Breast epithelium (tissue), 4 donors: ENCODE measurements at places on chromosomes 5 and 9.
A peak's percentile ranks its signal among the peaks of the same experiment; 100 is the strongest.

- DNase-seq, result no peak
Measured at GRCh38 chr5:97229196-97229595, 46.1 kb upstream of the RIOK2 start.

- DNase-seq, result peak; percentile 39
Measured at GRCh38 chr5:1526190-1526631, 2.5 kb upstream of the LPCAT1 start.

GRCh38 chr5:131363811-131364506 is 100.1 kb downstream of the CDC42SE2 start:
- no peak for DNase-seq

DNA sequence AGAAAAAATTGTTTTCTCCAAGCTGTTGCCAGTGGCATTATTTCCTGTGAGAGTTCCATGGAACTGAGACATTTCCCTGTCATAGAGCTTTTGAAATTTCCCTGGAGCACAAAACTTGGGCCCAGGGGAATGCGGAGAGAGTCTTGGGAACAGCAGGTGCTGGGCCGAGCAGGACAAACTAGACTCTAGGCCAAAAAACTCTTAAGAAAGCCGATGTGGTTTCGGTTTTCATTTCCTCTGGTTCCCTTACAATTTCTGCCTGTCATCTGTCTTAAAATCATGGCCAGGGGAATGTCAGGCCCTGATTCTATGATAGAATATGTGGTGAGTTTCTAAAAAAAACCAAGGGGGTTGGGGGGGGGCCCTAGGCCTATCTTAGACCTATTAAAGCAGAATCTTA is 4.6 kb downstream of the SLC35A4 start:
- no peak for DNase-seq

- no peak for DNase-seq
Measured at GRCh38 chr5:60636001-60636400, 64.0 kb downstream of the DEPDC1B start.

DNA sequence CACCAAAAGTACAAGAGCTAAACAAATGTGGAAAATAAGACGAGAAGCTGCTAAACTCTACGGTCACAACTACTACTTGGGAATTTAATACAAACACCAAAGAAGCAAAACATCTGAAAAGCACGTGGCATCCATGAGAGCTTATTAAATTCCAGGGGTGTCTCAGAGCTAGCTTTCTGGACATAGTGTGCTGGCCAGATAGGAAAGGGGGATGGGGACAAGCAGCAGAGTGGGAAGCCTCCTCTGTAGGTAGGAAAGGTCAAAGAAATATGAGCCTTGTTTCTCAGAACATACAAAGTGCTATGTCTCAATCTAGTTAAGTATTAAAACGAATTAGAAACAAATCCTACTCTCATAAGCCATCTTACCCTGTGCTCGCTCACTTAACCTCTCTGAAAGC is 51.3 kb upstream of the GOLPH3 start:
- DNase-seq, result no peak

- no peak for DNase-seq
Measured at GRCh38 chr9:125172031-125172755, 17.4 kb downstream of the PPP6C start.

- no peak for DNase-seq
Measured at GRCh38 chr9:69466151-69466550, 141.1 kb downstream of the ENTREP1 start.
